ENCODE measurements at places on chromosomes 7 and 10. TPM values are rescaled to one million over a fixed set of nuclear protein-coding genes. Genes with fewer than 3 reads are reported as not detected.

The SPDYE2B gene
- total RNA-seq = not detected

DNA sequence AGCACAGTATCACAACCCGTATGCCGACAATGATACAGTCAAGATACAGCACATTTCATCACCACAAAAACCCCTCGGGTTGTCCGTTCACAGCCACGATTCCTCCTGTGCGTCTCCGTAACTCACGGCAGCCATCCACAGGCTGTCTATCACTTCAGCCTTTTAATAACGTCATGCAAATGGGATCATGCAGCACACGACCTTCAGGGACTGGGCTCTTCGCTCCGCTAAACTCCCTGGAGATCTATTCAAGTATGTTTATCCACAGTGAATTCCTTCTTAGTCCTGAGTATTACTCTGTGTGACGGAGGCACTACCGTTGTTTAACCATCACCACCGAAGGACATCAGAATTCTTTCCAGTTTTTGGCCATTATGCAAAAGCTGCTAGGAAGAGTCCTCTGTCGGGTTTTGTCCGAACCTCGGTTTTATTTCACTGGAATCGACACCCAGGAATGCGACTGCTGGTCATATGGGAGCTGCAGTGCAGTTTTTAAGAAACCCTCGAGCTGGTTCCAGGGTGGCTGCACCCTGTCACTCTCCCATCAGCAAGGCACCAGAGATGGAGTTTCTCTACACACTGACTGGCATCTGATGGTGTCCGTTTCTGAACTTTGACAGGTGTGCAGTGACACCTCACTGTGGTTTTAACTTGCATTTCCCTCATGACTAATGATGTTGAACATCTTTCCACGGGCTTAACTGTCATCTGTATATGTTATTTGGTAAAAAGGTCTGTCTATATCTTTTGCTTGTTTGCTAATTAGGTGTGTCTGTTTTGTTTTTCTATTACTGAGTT lies 193.6 kb downstream of the MAD1L1 start:
- DNase-seq = no peak

GRCh38 chr10:8721650-8722049 lies 667.2 kb downstream of the GATA3 start:
- no peak for DNase-seq

- DNase-seq = no peak
Observed at GRCh38 chr7:2997014-2997413, 46.7 kb downstream of the CARD11 start.

All from cerebellum (tissue), 4 donors.